ENCODE measurements at places on chromosomes 2 and 18.

GRCh38 chr2:103166456-103167324, 404.9 kb downstream of the TMEM182 start:
- no peak for DNase-seq

DNA sequence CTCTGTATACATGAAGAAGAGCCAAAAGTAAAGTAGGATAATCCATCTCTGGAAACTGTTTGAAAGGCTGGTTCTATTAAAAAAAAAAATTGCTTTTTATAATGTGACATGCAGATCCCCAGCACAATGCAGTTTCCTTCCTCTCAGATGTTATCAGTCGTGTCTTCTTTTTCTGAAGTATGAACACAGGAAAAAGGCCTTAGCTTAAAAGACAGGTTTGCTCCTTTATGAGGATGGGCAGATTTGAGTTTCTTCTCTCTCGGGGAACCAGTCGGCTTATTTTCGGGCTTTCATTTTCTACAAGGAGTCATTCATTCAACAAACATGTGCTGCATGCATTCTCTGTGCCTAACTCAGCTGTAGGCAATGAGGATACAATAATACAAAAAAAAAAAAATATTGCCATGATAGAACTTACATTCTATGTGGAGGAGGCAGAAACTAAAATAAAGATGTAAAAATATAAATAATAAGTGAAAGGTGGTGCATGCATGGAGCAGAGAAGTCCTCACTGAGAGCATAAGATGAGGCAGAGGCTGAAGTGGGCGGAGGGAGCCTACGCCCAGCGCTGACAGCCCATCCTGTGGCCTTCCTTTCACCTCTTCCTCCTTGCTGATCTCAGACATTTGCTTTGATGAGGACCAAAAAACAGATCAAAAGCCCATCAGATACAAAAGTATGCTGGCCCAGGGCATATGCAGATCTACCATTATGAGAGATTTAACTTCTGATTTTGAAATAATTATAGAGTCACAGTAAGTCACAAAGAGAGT, at the start of gene CD226:
CD226 (minus strand) TSS at position 513 of the 773 bp plus-strand sequence; CDS start at position 46, 467 bp downstream.
- no peak for DNase-seq

- no peak for DNase-seq
These were observed 41.6 kb downstream of the FN1 start for GRCh38 chr2:215394102-215394805.

- DNase-seq, result no peak
These were observed 19.9 kb downstream of the HS1BP3 start for GRCh38 chr2:20630967-20631366.

- DNase-seq, result no peak
These were observed 121.9 kb downstream of the HDAC4 start for GRCh38 chr2:239278941-239279365.

DNA sequence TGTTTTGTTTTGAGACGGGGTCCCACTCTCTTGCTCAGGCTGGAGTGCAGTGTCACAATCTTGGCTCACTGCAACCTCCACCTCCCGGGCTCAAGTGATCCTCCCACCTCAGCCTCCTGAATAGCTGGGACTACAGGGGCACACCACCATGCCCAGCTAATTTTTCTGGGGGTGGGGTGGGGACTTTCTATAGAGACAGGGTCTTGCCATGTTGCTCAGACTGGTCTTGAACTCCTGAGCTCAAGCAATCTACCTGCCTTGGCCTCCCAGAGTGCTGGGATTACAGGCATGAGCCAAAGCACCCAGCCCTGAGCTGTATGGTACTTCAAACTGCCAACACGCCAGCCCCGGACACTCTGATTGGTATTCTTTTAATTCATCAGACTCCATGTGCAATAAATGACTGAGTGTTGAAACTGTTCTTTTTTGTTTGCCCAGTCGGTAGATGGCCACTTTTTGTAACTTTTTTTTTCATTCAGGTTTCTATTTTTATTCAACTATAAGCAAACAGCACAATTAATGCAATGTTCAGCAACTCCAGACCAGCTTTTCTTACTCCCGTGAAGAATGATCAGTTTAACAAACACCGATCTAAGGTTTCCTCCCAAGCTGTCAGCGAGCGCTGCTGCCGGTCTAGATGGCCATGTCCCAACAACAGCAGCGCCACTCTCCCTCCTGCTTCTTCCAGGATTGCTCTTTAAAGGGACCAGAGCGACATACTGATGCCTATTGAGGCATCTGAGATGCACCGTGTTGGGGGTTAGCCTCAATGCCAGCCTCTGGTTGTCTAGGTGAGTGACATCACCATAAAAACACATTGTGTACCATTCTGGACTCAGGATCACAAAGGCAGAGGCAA, 12.5 kb upstream of the TGOLN2 start:
- no peak for DNase-seq

DNA sequence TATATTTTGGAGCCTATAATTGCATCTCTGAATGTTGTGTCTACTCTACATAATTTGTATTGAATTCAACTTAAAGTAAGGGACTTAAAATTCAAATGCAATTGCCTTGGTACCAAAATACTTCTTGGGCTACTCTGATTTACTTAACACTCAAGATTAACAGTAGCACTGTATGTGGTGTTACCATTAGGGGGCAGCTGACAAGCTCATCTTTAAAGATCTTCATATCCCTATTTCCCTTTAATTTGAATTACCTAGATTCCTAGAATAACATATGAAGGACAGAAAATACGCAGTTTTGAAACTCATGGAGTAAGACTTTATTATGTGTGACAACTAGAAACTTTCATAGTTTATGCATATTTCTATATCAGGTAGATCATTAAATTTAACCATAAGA, 37.4 kb upstream of the FAP start:
- no peak for DNase-seq

DNA sequence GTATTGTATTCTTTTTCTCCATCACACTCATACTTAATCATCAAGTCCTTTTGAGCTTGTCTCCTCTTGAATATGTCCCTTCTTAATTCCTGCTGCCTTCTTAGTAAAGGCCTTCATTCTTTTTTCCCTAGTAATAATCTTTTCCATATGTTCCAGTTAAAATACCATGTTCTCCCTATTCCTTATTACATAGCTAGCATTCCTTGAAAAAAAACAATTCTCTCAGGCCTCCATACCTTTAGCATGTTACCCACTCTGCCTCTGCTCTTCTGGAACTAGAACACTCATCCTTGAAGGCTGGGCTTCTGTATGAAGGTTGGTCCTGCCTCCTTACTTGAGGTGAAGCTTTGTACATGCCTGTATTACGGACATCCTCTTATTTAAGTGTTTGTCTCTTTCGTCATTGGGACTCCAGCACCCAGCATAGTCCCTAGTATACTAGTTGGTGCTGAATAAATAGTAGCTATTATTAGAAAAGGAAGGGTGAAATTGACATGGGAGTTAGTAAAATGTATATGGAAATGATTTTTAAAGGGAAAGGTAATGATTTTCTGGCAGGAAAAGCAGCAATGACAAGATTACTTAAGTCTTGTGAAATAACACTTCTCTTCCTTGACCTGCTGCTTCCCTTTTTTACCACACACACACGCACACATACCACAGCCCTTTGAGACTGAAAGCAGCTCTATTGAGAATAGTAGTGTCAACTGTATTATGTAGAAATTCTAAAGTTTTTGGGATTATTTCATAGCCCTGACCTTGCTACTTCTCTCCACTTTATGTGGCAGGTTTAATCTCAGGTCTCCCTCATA, 45.6 kb downstream of the REL start:
- no peak for DNase-seq

- no peak for DNase-seq
These were observed 106.4 kb upstream of the RBBP8 start for GRCh38 chr18:22826726-22827125.

DNA sequence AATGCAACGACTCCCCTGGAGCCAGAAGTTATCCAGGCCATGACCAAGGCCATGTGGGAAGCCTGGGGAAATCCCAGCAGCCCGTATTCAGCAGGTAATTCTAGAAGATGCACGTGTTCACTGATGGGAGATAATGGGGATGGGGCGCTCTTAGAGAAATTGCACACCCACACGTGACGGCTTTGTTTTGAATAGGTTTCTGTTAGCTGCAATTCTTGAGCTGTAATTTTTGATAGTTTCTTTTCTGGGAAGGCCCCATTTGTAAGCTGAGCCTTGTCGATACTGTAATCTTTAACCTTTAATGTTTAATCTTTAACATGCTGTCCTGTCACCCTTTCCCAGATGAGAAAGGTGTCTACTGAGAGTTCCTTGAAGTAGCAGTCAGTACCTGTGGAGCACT, 3.6 kb downstream of the SCLY start:
- no peak for DNase-seq
